Lower lobe of right lung (tissue), 2 donors: ENCODE measurements at places on chromosomes 3 and 15. TPM values are rescaled to one million over a fixed set of nuclear protein-coding genes. Genes with fewer than 3 reads are reported as not detected.

JMJD7 gene
- total RNA-seq: 24.3 TPM

- no peak overlapping the region for H3K27ac ChIP-seq
- no peaks in the 10 kb centered on the region for H3K27me3 ChIP-seq
- DNase-seq: no peak
Measured at GRCh38 chr15:36908991-36909390, 191.4 kb downstream of the MEIS2 start.

GRCh38 chr3:8982509-8982908, 19.2 kb upstream of the RAD18 start:
- peaks cover under 1% of the 10 kb centered on the region for H3K27me3 ChIP-seq
- no peak overlapping the region for H3K4me3 ChIP-seq
- H3K4me1 ChIP-seq: no peaks in the 10 kb centered on the region

DNA sequence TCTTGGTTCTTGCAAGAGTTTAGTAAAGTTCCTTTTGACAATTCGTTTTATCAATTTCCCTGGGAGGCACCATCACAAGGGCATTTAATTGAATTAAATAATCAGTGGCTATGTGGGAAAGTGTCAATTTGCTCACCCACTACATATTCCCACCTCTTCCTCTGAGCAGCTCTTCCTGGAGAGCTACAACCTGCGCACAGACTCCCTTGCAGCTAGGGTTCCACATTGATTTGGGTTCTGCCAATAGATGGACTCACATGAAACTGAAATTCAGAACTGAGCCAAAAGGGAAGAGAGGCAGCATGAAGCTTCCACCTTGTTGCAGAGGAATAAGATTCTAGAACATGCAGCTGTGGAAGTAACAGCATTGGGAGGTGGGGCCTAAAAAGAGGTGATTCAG, 94.8 kb downstream of the TLE3 start:
- no peaks in the 10 kb centered on the region for H3K4me1 ChIP-seq
- no peak overlapping the region for H3K27ac ChIP-seq
- DNase-seq: no peak

DNA sequence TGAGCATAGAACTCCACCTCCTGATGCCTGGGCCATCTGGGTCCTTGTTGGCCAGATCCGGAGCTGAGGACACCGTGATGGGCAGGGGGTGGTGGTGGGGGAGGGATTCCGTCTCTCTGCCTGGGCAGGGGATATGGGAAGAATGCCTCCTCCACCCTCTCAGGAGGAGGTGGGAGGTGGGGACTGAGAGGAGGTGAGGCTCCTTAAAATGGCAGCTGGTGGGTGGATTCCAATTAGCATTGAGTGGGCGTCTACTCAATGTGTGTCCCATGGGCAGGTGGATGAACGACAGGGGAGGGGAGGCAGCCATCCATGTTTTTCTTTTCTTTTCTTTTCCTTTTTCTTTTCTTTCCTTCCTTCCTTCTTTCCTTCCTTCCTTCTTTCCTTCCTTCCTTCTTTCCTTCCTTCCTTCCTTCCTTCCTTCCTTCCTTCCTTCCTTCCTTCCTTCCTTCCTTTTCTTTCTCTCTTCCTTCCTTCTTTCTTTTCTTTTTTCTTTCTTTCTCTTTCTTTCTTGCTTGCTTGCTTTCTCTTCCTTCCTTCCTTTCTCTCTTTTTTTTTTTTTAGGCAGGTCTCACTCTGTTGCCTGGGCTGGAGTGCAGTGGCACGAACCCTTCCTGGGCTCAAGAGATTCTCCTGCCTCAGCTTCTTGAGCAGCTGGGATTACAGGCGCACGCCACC, 5.0 kb downstream of the SLC28A1 start:
- H3K4me1 ChIP-seq: no peaks in the 10 kb centered on the region
- H3K4me3 ChIP-seq: no peak overlapping the region
- no peaks in the 10 kb centered on the region for H3K27me3 ChIP-seq
- H3K36me3 ChIP-seq: no peaks in the 10 kb centered on the region
- no peak for DNase-seq
- H3K27ac ChIP-seq: no peak overlapping the region

DNA sequence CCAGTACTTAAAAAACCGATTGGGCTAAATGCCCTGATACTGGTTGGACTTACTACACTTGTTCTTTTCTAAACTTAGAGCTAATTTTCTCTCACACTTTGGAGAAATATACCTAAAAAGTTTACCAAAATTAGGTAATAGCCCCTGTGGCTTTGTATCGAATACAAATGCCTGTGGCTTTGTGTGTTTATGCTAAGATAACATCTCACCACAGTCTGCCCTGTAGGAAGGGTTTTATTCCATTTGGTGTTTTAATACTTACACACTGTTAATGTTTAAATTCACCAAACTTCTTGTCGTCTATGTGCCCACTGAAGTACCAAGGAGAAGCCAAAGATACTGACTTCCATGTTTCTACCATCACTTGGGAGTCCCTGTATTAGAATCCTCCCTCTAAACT, 66.4 kb downstream of the BCHE start:
- no peak overlapping the region for H3K27ac ChIP-seq
- no peaks in the 10 kb centered on the region for H3K27me3 ChIP-seq
- no peaks in the 10 kb centered on the region for H3K36me3 ChIP-seq
- H3K4me3 ChIP-seq: no peak overlapping the region
- DNase-seq: no peak
